T-cell (primary cell): ENCODE measurements at places on chromosomes 3 and 15. TPM values are rescaled to one million over a fixed set of nuclear protein-coding genes. Genes with fewer than 3 reads are reported as not detected.

Gene LTF
- 0.16 TPM for total RNA-seq

- no peak overlapping the region for H3K27ac ChIP-seq
- no peaks in the 10 kb centered on the region for H3K27me3 ChIP-seq
- H3K36me3 ChIP-seq = peaks cover 80% of the 10 kb centered on the region
- DNase-seq = no peak
- H3K4me3 ChIP-seq = no peak overlapping the region
- H3K4me1 ChIP-seq = no peaks in the 10 kb centered on the region
These were observed 18.1 kb downstream of the NBEAL2 start for GRCh38 chr3:46997453-46998091.

GRCh38 chr3:43779850-43780249, 89.1 kb downstream of the ABHD5 start:
- no peak overlapping the region for H3K4me3 ChIP-seq
- H3K27ac ChIP-seq = no peak overlapping the region
- H3K27me3 ChIP-seq = no peaks in the 10 kb centered on the region
- no peak for DNase-seq

- no peak for DNase-seq
- no peak overlapping the region for H3K27ac ChIP-seq
- H3K4me1 ChIP-seq = no peaks in the 10 kb centered on the region
- no peak overlapping the region for H3K4me3 ChIP-seq
- H3K36me3 ChIP-seq = no peaks in the 10 kb centered on the region
These were observed 27.6 kb downstream of the ACP3 start for GRCh38 chr3:132344666-132345280.

GRCh38 chr3:106457281-106458180, 588.7 kb upstream of the CBLB start:
- H3K27me3 ChIP-seq = no peaks in the 10 kb centered on the region
- no peaks in the 10 kb centered on the region for H3K4me1 ChIP-seq
- no peak overlapping the region for H3K4me3 ChIP-seq
- DNase-seq = no peak

DNA sequence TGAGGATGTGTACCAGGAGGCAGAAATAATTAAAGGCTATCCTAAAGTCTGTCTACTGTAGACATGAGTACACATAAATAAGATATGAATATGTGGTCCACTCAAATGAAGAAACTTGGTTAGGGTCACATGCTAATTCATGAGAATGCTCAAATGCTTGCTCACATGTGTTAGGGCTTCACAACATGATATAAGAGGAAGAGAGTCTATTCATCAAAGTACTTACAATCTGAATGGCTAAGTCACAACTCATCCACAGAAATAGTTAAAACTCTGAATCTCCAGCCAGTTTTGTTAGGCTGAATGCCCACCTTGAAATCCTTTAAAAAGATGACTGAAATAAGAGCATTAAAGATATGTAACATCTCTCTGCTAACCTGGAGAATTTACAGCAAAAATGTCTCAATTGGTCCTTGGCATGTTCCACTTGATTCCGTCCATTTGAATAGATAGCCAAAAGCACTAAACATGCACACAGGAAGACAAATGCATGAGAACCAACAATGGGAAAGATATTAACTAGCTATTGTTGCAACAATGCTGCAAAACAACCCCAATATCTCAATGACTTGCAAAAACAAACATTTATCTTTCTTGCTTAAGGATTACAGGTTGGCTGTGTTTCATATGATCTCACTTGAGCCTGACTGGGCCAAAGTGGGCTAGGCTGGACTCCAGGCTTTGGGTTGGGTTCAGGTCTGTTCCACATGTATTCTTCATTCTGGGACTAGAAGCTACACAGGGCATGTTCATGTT, 10.6 kb upstream of the TBC1D5 start:
- H3K36me3 ChIP-seq = no peaks in the 10 kb centered on the region
- peaks cover 7% of the 10 kb centered on the region for H3K4me1 ChIP-seq
- DNase-seq = no peak
- no peaks in the 10 kb centered on the region for H3K27me3 ChIP-seq
